ENCODE measurements at places on chromosomes 12 and 14. TPM values are rescaled to one million over a fixed set of nuclear protein-coding genes. Genes with fewer than 3 reads are reported as not detected.

Gene ASB2
- total RNA-seq, result under 0.01 TPM

Gene DLGAP5
- 0.43 TPM for total RNA-seq

Gene SOAT2
- not detected for total RNA-seq

Gene RAN
- total RNA-seq, result 520 TPM

Gene B4GALNT3
- 5.5 TPM for total RNA-seq

Gene LRRIQ1
- total RNA-seq, result 0.24 TPM

Gene MAGOHB
- total RNA-seq, result 6.6 TPM

Data from tracheal epithelial cell (primary cell).